Activated naive CD4-positive, alpha-beta T cell (primary cell): ENCODE measurements at places on chromosomes 7 and 10.

- no peak for DNase-seq
Measured at GRCh38 chr10:10138685-10139084, 879.0 kb upstream of the CELF2 start.

GRCh38 chr10:51920672-51921071, 221.3 kb upstream of the CSTF2T start:
- DNase-seq, result no peak

DNA sequence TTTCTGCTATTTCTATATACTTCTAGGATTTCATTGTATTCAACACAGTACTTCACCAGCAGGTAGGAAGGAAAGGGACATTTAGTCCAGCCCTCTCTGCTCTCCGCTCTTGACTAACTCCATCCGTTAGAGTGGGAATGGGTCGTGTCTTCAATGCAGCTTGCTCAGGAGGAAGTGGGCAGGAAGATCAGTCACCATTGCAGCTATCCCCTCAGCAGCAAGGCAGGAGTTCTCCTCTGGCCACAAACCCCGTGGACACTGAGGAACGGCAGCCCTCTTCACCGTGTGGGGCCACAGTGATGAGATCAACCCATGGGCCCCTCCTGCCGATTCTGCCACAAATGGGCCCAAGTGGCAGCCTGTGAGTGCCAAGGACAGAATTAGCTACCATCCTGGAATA, 30.2 kb upstream of the IKZF1 start:
- no peak for DNase-seq

DNA sequence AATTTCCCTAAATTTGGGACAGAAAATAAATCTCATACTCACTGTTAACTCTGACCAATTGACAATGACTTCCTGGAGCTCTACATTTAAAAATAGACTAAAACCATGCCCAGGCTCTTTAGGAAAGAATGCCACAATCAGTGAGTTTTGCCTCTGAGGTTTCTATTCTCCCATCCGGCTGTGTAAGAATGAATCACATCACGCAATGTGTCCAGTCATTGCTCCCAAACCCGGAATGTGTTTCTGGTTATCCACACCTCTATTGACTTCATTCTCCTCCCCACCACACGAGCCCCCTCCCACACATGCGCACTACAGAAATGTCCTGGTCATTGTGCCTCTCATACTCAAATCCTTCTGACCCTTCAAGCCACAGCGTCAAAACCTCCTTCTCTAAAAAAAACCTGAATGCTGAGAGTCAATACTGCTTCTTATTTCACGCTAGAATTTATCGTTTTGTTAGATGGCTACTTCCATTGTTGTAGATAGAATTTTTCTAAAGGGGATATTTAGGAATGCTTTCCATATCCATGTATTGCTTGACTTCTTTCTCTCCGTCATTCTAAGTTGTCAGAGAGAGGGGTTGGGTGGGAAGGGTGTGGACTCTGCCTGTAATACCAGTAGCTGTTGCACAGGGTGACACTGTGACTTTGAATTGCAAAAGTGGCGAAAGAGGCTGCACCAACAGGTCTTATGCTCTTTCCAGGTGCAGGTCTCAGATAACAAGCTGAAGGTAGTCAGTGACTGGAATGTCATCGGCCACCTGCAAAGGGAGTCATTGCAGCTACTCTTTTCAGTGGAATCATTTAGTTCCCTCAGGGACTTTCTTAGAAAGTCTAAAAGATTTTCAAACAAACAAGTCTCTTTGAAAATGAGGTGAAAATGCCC, 356.6 kb downstream of the PAXIP1 start:
- DNase-seq, result no peak

- no peak for DNase-seq
Measured at GRCh38 chr7:120190109-120190508, 82.9 kb upstream of the KCND2 start.

DNA sequence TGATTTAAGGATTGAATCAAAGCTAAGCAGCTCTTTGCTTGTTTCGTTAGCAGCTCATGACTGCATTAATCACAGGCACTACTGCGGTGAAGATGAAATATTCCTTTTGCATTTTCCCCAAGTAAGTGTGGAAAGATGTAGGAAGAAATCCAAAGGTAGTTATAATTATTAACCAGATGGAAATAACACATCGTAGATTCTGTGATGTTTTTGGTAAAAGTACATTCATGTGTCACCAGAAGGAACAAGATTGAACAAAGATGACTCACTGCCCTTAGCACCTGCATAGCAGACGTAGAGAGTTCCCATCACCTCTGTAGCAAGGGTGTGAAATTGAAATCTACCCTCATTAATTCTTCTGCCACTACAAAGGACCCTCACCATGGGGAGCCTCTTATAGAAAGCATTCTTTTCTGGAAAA, 37.1 kb downstream of the SMURF1 start:
- DNase-seq, result no peak

DNA sequence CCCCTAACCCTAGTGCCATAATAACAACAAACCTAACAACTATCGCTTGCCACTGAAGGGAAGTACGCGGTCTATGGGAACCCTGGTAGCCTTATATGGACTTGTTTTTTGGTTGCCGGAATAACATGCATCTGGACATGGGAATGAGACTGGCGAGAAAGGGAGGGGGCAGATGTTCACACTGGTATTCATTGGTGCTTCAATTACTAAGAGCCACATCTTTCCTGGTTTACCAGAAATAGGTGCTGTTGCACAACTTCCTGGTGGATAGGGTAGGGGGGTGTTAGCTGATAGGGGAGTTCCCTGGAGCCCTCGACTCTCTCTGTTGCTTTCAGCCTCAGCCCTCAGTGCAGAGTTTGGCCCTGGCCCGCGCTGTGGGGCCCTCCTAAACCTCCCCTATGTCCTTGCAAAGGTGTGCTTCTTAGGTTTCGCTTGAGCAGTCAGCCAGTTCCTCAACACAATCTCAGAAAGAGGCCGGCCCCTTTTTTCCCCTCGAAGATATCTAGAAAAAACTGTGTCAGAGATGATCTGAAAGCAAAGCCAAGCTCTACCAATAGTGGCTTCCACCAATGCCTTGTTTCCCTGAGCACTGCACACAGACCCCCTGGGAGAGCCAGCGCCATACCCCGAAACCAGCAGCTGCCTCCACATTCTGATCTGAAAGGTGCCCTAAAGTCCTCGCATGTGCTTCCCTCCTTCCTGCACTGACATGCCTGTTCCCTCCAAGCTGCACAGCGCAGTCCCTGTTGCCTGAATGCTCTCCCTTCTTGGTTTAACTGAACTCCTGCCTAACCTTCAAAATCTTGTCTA, 13.5 kb downstream of the TBXAS1 start:
- DNase-seq, result no peak

DNA sequence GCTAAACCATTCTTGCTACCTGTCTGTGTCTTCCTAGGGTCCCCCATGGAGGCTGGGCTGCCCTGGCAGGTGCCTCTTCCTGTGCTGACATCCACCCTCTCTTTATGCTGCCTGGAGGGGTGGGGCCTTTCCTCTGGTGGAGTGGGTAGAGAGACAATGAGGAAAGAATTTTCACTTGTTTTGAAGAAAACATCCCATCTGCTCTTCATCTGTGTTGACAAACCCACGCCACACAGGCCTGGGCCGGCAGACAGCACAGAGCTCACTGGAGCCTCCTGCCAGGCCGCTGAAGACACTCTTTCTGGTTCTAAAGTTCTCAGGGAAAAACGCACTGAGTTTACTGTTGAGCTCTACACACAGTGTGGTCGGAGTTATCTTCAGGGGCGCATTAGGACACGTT, 328.2 kb downstream of the GLRX3 start:
- no peak for DNase-seq

DNA sequence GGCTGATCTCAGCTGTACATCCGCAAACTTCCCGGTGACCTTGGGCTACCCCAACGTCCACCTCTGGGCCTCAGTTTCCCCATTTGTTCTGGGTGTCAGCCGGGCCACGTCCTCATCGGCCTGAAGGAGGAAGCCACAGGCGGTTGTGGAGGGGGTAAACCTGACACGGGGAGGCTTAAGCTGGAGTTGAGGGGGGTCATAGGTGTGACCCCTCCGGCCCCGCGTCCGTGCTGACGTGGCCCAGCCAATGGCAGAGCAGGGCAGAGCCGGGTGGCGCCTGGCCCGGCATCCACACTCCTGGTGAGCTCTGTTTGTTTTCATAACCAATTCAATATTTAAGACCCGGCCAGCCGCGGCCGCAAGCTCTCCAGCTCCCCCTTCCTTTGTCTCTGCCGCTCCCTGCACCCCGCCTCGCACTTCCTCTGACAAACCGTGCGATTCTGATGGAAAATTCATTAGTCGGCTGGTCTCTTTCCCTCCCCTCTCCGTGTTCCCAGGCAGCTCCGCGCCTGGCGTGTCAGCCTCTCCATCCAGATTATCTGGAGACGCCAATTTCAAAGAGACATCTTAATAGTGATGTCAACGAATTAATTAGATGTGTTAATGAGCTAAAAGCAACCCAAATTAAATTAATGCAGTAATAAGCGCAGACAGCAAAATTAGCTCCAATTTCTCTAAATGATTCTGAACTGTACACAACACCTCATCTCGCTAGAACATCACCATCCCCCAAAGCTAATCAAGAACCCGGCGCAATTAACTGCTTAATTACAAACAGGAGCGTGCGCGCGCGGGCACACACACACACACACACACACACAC, 55.4 kb downstream of the MICALL2 start:
- no peak for DNase-seq
